EH (cell line): ENCODE measurements at places on chromosomes 5 and 9.
A peak's percentile ranks its signal among the peaks of the same experiment; 100 is the strongest.

DNA sequence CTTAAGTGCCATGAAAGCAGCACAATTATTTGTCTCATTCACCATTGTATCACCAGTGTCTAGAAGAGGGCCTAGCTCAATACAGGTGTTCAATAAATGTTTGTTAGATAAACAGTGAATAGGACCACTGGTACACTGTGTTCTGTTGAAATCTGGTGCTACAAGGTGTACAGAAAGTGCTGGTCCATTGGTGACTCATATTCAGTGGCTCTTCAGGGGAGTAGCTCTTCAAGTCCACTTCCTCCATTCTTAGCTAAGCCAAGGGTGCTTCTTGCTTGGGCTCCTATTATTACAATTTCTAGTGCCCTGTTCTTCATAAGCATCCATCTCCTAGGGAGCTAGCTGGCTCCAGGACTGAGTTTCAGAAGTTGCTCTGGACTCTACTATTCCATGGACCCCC is 6.4 kb upstream of the FCHO2 start:
- no peak for DNase-seq

DNA sequence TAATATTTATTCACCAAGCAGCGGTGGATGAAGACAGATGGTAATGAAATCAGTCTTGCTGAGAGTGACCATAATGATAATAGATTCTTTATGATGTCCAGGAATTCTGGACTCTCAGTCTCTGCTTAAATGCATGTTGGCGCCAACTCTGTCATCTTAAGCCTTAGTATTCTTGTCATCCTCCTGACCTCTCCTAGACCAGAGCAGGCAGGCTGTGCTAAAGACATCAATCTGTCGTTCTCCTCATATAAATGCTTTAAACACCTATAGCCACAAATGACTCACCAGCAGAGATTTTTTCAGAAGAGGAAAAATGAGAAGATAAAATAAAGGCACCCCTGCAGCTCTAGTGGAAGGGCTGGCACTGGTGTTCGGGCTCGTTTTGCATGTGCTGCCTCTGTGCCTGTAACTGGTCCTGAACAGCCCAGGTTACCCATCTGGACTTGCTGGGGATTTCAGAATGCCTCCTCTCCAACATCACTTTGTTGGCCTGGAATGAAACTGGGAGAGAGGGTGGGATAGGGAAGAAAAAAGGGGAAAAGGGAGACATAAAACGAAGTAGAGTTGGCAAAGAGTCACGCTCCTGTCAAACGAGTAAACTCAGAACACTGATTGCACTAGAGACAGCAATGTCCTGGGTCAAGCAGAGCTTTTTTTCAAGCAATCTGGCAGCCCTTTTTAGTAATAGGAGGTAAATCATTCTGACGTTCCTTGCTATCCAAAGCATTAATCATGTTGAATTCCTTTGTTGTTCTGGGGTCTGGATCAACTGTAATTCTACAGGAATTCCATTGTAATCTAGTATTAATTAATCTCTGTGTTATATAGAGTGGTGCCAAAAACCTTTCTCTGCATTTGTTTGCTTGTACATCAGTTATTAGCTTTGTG is 195.5 kb upstream of the CLINT1 start:
- no peak for DNase-seq

DNA sequence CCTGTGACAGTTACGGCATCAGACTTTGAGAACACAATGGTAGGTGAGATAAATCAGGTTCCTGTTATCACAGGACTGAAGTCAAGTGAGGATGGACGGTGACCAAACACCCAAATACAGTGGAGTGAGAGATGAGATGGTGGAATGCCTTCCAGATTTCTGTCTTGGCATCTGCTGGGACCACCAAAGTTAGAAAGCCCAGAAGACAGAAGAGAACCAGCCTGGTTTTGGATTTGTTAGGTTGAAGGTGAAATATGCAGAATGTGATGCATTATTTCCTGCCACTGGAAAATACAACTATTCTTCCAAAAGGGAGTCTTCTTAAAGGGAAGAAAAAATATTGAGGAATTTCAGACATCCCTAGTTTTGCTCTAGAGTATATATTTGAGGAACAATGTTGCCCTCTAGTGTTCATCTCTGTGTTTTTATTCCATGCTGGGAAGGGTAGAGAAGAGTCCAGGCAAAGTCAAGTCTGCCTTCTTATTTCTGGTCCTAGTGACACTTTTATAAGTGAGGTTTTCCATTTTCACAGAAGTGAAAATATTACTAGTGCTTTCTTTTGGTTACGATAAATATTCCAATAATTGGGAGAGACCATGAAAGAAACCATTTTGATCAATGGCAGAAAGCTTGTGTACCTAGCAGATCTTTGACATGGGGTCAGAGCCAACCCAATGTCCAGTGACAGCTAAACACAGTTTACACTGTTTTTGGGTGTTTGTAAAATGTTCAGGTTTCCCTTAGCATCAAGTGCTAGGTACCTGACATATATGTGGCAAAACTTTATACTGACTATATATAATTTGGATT is 142.3 kb upstream of the ANKH start:
- DNase-seq = peak; percentile 77

- DNase-seq = peak; percentile 69
Observed at GRCh38 chr5:139660105-139660922, 12.2 kb downstream of the CXXC5 start.

DNA sequence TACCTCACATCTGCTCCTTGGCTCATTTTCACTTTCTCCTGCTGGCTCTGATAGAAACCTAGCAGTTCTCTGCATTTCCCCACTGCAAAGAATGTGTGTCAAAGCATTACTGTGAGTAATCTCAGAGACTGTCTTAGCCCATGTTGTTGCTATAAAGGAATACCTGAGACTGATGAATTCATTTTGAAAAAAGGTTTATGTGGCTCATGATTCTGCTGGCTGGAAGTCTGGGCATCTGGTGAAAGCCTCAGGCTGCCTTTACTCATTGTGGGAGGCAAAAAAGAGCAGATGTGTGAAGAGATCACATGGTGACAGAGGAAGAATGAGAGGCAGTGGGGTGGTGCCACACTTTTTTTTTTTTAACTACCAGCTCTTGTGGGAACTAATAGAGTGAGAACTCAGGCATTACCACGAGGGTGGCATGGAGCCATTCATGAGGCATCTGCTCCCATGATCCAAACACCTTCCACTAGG is 191.6 kb upstream of the CTNND2 start:
- no peak for DNase-seq

- DNase-seq = no peak
Observed at GRCh38 chr9:135269912-135270830, 182.7 kb downstream of the OLFM1 start.

- no peak for DNase-seq
Observed at GRCh38 chr9:15670894-15671293, 118.1 kb downstream of the CCDC171 start.

- DNase-seq = no peak
Observed at GRCh38 chr5:170519549-170519948, 15.7 kb downstream of the KCNIP1 start.

DNA sequence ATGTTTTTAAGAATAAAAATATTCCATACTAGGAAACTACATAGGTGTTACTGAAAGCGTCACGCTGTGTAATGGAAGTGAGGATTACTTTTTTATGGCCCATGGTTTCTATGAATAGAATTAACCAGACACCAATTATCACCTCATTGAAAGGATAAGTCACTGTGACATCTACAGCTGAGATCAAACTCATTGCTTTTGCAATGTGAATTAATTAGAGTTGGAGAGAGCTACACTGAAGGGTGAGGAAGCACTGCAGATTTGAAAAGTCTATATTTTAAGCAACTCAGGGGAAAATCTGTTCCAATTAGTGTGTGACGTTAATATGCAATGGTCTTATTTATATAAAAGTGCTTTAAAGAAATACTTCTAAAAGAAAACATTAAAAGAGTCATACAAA is 1300.1 kb upstream of the DMAC1 start:
- DNase-seq = no peak

DNA sequence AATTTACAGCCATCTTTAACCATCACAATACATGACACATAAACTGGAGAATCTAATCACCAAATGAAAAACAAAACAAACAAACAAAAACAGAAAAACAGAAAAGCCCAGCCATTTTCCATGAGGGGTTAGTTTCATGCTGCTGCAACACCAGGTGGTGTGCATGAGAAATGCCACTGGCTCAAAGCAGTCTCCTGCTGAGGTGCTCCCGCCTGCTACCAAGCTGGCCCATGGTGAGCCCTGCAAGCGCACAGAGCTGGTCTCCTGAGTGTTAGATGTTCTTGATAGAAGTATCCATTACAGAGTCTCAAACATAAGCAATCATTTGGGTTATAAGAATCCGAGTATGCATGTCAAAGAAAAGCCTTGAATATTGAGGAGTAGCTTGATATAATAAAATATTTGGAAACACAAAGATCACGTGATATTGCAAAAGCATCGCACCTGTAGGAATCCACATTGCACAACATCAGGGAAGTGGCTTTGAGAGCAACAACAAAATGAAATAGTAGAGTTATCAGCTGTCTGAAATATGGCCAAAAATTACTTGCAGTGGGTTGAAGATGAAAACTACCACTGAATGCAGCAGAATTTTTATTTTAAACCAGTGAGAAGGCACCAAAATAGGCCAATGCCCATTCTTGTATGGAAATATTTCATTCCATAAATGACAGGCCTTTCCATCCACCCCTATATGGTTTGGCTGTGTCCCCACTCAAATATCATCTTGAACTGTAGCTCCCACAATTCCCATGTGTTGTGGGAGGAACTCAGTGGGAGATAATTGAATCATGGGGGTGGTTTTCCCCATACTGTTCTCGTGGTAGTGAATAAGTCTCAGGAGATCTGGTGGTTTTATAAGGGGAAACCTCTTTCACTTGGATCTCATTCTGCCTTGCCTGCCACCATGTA is 194.8 kb downstream of the SYK start:
- no peak for DNase-seq

DNA sequence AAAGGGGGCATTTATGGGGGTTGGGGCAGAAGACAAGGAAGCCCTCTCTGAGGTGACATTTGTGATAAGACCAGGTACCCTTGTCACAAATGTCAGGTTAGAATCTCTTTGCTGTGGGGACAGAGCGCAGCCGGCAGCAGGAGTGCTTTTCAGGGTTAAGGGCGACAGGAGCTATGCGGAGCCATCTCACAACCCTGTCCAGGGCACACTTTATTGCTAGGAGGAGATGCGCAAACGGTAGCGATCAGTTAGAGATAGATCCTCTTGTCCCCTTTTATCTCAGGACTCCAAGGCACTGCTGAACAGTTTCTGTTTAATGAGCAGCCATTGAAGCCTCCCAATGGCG is 438 bp upstream of the LAMC3 start:
- no peak for DNase-seq

GRCh38 chr5:179254638-179255271 is 90.5 kb downstream of the ADAMTS2 start:
- no peak for DNase-seq

DNA sequence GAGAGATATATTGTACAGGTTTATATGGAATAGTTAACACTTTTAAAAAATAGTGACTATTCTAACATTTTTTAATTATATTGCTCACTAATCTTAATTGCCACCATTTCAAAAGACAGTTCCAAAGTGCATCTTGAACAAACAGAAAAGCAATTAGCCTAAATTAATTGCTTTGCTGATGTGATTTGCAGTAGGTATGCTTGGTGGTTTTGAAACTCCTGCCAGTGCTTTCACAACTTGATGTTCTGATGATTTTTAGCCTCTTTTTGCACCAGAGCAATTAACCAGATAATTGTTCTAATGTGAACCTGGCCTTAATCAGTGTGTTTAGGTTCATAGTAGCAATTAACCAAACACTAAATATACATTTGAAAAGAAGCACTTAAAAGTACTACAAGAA is 207.6 kb downstream of the FBXL17 start:
- DNase-seq = no peak

DNA sequence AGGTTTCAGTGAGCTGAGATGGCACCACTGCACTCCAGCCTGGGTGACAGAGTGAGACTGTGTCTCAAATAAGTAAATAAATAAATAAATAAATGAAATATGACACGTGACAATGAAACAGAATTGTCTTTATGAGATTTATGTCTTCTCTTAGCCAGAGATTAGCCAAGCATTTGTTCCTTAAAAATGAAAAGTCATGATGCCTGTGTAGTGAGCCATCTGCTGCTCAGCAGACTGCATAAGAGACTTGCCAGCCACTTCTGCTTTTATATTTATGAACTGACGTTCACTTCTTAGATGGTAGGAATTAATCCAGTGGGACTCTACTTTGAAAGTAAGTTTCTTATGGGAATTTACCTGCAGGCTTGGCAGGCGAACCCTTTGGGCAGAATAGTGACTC is 227.4 kb downstream of the NR3C1 start:
- no peak for DNase-seq

DNA sequence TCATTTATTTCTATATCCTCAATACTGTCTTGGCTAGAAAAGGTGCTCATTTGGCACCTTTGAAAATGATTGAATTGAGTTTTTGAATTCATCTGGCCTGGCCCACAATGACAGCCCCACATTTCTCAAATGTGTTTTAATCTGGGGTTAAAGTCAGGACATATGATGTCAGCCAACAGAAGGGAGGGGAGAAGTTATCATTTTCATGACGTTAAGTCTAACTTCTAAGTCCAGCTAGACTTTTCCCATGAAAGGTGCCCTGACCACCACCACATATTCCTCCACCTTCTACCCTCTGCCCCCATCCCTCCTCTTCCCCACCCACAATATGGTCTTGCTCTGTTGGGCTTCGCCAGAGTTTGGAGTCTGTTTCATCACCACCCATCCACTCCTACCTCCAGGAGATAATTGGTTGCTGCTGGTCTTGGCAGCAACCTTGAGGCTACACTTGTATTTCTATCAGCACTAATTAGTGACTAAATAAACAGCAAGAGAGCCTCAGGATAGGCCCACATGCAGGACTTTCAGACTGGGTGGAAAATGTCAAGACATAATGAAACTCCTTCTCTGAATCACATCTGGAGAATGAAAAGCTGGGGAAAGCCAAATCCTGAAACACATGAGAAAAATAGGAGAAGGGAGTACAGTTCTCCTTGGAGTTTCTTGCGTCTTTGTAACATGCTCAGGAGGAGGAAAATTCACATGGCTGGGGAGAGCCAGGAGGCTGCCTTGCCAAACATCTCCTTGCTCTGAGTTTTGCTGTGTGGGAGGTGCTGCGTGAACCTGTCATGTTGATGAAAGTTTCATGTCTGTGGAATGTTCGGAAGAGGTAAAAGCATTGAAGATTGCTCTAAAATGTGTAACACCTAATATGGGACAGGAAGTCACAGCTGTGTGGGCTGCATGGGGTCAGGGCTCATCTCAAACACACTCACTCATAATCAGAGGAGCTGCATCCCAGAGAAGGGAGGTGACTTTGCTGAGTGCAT is 544.7 kb upstream of the KLF4 start:
- DNase-seq = peak; percentile 68

DNA sequence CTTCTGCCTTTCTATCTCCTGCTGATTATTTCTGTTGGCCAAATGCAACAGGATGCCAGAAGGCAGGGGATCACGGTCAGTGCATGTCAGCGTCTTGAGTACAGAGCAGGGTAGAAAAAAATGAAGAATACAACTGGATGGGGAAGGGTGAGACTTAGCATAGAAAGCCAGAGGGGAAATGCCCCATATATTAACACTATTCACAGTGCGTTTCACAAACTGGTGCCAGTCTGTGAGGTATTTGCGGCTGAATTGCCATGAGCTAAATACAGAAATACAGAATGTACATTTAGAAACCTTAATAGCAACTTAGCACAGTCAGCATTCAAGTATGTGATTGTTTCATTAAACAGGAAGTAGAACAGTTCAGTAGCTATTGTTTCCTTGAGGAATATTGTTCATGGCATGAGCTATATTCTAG is 31.0 kb upstream of the SLC1A3 start:
- DNase-seq = peak; percentile 19

- DNase-seq = peak; percentile 79
Observed at GRCh38 chr9:22682961-22683699, 236.5 kb downstream of the DMRTA1 start.
